ENCODE measurements at places on chromosomes 1 and 21. TPM values are rescaled to one million over a fixed set of nuclear protein-coding genes. Genes with fewer than 3 reads are reported as not detected.

BMP8A gene
- total RNA-seq, result not detected

KRTAP13-2 gene
- not detected for total RNA-seq

CR1L gene
- not detected for total RNA-seq

FMO3 gene
- total RNA-seq, result not detected

OR2T2 gene
- total RNA-seq, result not detected

DNA sequence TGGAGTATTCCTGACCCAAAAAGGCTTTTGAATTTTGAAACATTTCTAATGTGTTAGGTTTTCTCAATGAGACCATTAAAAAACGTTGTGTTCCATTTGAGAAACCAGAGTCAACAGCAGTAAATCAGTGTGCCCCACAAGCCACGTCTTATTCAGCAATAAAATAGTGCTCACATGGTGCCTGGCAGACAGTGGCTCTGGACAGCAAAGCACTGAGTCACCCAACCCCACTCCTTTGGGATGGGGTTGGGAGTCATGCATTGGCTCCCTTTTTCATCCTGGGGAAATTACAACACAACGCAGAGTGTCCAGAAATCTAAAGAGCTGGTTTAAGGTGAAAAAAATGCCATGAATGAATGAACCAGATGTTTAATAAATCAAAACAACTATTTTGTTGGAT lies 46.5 kb downstream of the KCNJ15 start:
- H3K4me1 ChIP-seq, result peaks cover 45% of the 10 kb centered on the region
- DNase-seq, result no peak
- peaks cover 3% of the 10 kb centered on the region for H3K27me3 ChIP-seq
- no peak overlapping the region for H3K4me3 ChIP-seq

DNA sequence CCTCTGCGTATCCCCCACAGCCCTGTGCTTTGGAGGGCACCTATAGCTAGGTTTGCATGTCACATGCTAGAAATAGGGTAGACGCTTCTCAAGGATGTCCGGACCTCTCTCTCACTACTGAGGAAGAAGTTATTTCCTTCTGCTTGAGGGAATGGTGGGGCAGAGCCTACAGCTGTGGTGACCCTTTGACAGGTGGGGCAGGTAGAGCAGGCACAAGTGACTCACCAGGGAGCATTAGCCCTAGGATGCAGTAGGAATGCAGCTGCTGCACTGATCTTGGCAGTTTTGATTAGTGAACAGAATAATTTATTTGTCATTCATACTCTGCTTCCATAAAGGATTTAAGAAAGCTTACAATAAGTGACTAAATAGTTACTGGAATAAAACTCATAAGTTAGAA lies 129.6 kb upstream of the HOOK1 start:
- H3K27me3 ChIP-seq, result no peaks in the 10 kb centered on the region
- DNase-seq, result no peak
- no peaks in the 10 kb centered on the region for H3K4me1 ChIP-seq
- no peak overlapping the region for H3K4me3 ChIP-seq
- H3K36me3 ChIP-seq, result no peaks in the 10 kb centered on the region

GRCh38 chr1:101278238-101278637 lies 41.4 kb downstream of the S1PR1 start:
- no peaks in the 10 kb centered on the region for H3K36me3 ChIP-seq
- peaks cover 70% of the 10 kb centered on the region for H3K4me1 ChIP-seq
- no peak overlapping the region for H3K4me3 ChIP-seq
- H3K27me3 ChIP-seq, result no peaks in the 10 kb centered on the region

DNA sequence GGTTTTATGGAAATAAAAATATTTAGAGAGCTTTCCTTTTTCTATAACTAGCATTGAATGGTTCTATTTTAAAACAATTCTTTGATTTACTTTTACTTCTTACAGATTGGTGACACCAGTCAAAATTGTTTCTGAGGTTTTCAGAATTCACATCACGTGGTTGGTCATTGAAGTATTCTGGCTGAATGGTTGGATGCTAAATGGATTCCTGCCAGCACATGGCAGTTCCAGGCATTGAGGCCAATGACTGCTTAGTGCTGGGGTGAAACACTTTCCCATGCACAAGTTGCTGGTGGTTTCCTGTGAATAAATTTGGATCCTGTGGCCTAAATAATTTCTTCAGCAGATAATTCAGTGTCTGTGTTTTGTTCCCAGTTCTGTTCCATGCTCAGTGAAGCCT lies 20.6 kb downstream of the NCAM2 start:
- no peak for DNase-seq
- H3K4me1 ChIP-seq, result no peaks in the 10 kb centered on the region
- H3K36me3 ChIP-seq, result no peaks in the 10 kb centered on the region
- H3K27ac ChIP-seq, result no peak overlapping the region
- H3K27me3 ChIP-seq, result no peaks in the 10 kb centered on the region

GRCh38 chr1:55861676-55862340 lies 646.6 kb upstream of the USP24 start:
- H3K27ac ChIP-seq, result no peak overlapping the region
- no peaks in the 10 kb centered on the region for H3K36me3 ChIP-seq
- no peaks in the 10 kb centered on the region for H3K4me1 ChIP-seq
- no peak for DNase-seq
- H3K4me3 ChIP-seq, result no peak overlapping the region

- H3K36me3 ChIP-seq, result peaks cover 2% of the 10 kb centered on the region
- H3K4me1 ChIP-seq, result peaks cover 24% of the 10 kb centered on the region
- H3K27me3 ChIP-seq, result no peaks in the 10 kb centered on the region
- no peak overlapping the region for H3K4me3 ChIP-seq
- DNase-seq, result peak; percentile 22
- H3K27ac ChIP-seq, result no peak overlapping the region
Measured at GRCh38 chr1:46183079-46183847, 7.0 kb upstream of the P3R3URF start.

DNA sequence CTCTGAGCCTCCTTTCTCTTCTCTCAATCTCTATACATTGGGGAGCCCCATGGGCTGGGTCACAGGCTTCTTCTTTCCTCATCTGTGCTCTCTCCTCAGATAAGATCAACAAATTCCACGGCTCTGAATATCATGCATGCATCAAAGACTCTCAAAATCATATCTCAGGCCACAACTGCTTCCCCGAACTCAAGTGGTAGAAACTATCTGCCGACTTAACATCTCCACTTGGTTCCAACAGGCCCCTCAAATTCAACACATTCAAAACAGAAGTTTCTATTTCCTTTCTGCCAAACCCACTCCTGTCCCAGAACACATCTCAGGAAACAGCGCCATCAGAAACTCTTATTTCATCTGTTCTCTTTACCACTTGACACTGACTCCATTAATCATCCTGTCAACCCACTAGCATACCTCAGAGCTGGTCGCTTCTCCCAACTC lies 16.7 kb downstream of the DDX59 start:
- H3K36me3 ChIP-seq, result peaks cover 37% of the 10 kb centered on the region
- DNase-seq, result no peak
- peaks cover 27% of the 10 kb centered on the region for H3K4me1 ChIP-seq
- H3K27ac ChIP-seq, result peak overlapping the region; percentile 72

DNA sequence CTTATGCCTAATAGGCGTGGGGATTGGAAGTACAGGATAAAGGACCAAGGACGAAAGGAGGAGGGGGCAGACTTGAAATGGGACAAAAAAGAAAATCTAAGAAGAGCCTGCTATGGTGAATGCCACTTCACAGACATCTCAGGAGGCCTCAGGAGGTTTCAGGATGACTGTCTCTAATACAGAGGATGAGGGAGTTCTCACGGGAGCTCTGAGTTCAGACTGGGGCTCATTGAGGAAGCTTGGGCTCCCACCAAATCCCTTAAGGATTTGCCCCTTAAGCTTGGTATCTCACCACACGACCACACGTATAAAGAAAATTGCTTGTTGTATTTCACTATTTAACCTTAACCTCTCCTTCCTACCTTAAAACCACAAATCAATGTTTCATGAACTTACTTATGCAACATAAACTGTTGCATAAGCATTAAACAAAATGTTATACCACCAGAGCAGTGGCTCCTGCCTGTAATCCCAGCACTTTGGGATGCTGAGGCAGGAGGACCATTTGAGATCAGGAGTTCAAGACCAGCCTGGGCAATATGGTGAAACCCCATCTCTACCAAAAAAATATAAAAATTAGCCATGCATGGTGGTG lies 12.4 kb downstream of the SLC30A1 start:
- peak; percentile 25 for DNase-seq
- H3K27me3 ChIP-seq, result no peaks in the 10 kb centered on the region
- peaks cover 24% of the 10 kb centered on the region for H3K4me1 ChIP-seq
- H3K36me3 ChIP-seq, result peaks cover under 1% of the 10 kb centered on the region
- H3K4me3 ChIP-seq, result no peak overlapping the region

DNA sequence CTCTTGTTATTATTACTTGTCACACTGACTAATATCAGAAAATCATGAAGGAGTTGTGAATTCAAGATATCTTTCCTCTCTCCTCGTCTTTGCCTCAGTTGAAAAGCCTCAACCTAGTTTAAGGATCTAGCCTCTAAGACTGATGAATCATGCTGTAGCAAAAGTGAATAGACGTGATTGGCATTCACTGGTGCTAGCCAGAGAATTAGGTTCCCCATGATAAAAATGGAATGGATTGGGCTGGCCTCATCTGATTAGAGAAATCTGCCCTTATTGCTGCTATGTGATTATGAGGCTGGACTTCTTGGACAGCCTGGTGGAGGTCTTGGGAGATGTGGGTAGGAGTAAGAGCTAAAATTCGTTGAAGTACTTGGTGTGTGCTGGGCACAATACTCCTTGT lies 208.2 kb downstream of the BACH1 start:
- peaks cover 11% of the 10 kb centered on the region for H3K4me1 ChIP-seq
- no peak overlapping the region for H3K27ac ChIP-seq
- no peak for DNase-seq
- no peak overlapping the region for H3K4me3 ChIP-seq
- H3K27me3 ChIP-seq, result no peaks in the 10 kb centered on the region

DNA sequence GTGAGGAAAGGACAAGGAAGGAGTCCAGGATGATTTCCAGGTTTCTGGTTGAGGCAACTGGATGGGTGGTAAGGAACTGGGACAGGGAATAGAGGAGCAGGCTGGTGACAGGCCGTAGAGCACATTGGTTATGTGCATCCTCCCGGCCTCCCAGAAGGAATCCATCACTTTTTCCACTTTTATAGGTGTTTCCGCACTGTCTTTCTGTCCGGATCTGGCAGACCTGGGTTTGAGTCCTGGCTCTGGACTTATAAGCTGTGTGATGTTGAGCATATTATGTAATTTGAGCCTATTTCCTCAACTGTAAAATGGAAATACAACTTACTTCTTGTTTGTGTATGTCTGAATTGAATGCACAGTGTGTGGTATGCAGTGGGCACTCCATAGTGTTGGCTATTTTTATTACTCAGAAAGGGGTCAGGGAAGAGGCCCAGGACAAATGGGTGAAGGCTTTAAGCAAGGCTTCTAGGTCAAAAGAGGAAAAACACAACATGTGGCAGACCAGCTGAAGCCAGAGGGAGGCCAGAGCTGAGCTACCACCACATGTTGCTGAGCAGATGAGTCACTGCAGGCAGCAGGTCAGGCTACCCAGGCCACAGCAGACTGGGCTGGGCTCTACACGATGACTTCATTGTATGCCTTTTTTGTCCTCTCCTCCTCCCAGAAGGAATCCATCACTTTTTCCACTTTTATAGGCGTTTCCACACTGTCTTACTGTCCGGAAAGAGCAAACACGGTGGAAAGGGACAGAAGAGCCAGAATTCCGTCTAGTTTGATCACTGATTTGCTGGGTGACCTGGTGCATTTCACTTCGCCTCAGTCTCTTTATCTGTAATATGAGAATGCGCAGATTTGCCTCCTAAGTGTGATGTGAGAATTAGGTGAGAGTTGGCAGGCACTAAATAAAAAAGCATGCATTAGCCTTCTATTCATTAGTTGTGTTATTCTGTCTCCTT lies 791 bp upstream of the MAST2 start:
- peak; percentile 43 for DNase-seq
- peak overlapping the region; percentile 74 for H3K4me3 ChIP-seq
- peak overlapping the region; percentile 82 for H3K27ac ChIP-seq
- no peaks in the 10 kb centered on the region for H3K27me3 ChIP-seq

DNA sequence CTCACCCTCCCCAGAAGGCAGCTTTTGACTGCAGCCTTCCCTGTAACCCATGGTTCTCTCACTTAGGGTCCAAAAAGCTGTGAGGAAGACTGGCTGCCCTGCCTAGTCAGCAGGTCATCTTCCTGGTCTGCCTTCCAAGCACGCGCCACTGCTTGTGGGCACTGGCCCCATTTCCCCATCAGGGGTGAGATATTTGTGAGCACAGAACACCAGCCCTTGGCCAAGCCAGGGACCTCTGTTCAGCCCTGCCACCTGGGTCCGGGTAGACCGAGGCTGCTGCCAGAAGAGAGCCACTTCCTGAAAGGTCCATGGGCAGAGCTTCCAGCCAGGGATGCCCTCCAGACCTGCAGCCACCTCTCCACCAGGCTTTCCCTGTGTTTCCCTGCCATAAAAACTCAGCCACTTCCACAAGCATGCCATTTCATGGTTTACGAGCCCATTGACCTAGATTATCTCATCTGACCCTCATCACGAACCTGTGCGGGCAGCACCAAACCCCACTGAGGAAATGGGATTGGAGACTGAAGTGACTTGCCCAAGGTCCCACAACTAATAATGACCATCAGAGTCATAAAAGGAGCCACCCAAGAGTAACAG lies 40.5 kb downstream of the GLIS1 start:
- no peaks in the 10 kb centered on the region for H3K36me3 ChIP-seq
- no peaks in the 10 kb centered on the region for H3K4me1 ChIP-seq
- H3K4me3 ChIP-seq, result no peak overlapping the region

GRCh38 chr1:153119491-153119971 lies 6.2 kb upstream of the SPRR2F start:
- H3K36me3 ChIP-seq, result no peaks in the 10 kb centered on the region
- peaks cover 22% of the 10 kb centered on the region for H3K27me3 ChIP-seq
- no peak overlapping the region for H3K27ac ChIP-seq
- no peak overlapping the region for H3K4me3 ChIP-seq

DNA sequence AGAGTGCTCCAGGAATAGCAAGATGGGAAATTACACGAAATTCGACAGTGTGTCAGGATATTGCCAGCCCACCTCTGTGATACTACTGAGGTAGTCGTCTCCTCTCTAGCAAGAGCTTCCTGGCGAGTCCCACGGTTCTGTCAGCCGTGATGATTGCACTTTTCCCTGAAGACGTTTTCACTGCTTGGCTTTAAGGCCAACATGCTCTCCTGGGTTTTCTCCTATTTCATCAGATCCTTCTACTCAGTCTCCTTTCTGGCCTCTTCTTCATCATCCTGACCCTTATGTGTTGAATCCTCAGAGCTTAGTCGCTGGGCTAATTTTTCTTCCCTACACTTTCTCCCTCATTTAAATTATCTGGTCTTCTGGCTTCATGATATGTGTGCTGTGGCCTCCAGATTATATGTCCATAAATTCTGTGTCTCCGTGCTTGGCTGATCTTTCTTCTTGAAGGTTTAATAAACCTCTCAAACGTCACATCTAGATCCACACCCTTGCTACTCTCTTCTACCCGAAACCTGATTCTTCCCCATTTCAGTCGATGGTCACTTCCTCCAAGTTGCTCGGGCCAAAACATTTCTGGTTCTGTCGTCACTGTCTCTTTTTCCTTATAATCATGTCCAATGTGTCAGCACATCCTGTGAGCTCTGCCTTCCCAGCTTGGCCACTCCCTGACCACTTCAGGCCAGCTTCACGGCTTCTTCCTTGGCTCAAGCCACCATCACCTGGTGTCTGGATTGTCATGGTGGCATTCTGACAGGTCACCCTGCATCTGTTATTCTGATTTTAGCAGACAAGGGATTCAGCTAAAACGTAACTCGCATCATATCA lies 12.2 kb downstream of the OR2B11 start:
- no peak overlapping the region for H3K27ac ChIP-seq
- DNase-seq, result no peak
- H3K36me3 ChIP-seq, result peaks cover 21% of the 10 kb centered on the region
- H3K27me3 ChIP-seq, result no peaks in the 10 kb centered on the region
- no peaks in the 10 kb centered on the region for H3K4me1 ChIP-seq
- H3K4me3 ChIP-seq, result no peak overlapping the region

GRCh38 chr1:23168079-23168444 lies 594 bp downstream of the LUZP1 start:
- peak; percentile 52 for DNase-seq
- no peaks in the 10 kb centered on the region for H3K27me3 ChIP-seq
- no peaks in the 10 kb centered on the region for H3K36me3 ChIP-seq
- H3K27ac ChIP-seq, result peak overlapping the region; percentile 86
- H3K4me3 ChIP-seq, result peak overlapping the region; percentile 97
- peaks cover 27% of the 10 kb centered on the region for H3K4me1 ChIP-seq

Data from activated CD4-positive, alpha-beta T cell treated with anti-CD3 and anti-CD28 coated beads for 36 hours (primary cell).